NCI-H1048 (cell line): ENCODE measurements at places on chromosomes 4 and X.

- DNase-seq = no peak
Measured at GRCh38 chr4:186844059-186844681, 120.5 kb upstream of the FAT1 start.

GRCh38 chrX:37846141-37846540 is 1.2 kb downstream of the DYNLT3 start:
- DNase-seq = no peak

DNA sequence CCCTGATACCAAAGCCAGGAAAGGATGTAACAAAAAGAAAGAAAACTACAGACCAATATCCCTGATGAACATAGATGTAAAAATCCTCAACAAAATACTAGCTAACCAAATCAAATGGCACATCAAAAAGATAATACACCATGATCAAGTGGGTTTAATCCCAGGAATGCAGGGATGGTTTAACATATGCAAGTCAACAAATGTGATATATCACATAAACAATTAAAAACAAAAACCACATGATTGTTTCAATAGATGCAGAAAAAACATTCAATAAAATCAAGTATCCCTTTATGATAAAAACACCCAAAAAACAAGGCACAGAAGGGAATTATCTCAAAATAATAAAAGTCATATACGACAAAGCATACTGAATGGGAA is 31.5 kb downstream of the ELF2 start:
- no peak for DNase-seq

GRCh38 chrX:150769408-150769807 is 76.2 kb downstream of the MTMR1 start:
- DNase-seq = no peak

DNA sequence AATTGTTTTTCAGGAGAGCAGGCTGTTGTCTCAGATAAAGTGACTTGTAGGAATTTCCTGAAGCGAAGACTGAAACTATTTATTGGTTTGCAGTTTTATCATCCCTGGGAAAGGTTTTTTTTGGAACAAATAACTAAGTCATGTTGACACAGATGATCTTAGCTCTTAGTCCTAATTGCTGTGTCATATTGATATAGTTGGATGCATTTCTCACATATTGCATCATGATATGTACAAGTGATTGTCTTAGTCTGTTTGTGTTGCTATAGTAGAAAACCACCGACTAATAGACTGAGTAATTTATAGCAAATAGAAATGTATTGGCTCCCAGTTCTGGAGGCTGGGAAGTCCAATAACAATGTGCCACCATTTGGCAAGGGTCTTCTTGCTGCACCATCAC is 397.5 kb upstream of the PPP1R2C start:
- DNase-seq = no peak

DNA sequence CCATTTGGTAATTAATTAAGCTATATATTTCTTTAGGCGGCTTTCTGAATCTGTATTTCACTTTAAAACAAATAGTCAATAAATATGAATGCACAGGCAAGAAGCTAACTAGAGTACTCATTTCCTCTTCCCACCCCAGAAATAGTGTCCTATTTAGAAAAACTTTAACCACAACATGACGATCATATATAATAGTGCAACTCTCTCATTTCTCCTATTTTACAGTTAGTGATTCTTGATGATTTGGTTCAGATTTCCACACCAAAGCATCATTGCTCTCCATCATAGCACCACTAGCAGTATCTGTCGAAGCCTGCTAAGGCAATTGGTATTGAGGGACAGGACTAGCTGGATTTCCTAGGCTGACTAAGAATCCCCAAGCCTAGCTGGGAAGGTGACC is 184.0 kb upstream of the GALNTL6 start:
- no peak for DNase-seq

DNA sequence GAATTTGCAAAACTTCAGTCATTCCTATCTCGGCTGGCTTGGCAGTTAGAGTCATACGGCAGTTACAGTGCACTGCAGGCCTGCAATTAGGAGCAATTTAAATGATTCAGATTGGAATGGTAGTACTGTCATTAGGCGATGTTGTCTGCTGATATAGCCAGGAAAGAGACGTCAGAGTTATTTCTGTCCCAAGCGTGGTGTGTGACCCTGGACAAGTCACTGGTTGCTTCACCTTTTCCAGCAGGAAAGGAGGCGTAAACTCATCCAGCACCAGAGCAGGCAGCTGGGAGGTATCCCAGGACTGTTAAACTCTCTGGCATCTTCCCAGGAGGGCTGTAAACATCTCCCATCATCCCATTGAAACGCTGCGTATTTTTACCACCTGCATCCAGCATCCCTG is 836 bp upstream of the LNX1 start:
- no peak for DNase-seq

GRCh38 chr4:90904021-90904420 is 776.8 kb downstream of the CCSER1 start:
- DNase-seq = no peak

GRCh38 chr4:6951880-6952381 is 42.3 kb downstream of the TBC1D14 start:
- no peak for DNase-seq

- no peak for DNase-seq
Measured at GRCh38 chr4:47442980-47443379, 20.5 kb downstream of the COMMD8 start.

DNA sequence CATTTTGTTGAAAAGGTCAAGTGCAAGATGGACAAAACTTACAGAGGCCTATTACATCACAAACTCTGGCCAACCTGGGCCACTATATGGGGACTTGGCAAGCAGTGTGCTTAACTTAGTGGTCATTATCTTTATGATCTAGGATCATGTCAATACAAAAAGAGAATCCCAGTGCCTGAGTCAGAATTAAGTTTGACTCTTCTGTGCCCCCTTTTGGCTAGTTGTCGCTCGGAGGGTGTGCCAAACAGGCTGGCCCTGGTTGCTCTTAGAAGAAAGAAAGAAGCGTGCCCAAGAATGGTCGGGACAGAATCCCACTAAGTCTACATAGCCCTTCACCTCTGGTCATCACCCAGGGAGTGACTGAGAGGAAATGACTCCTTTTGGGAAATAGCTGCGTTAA is 100.1 kb downstream of the EIF4E start:
- no peak for DNase-seq

GRCh38 chrX:1262369-1262768 is 6.2 kb upstream of the CSF2RA start:
- no peak for DNase-seq

GRCh38 chrX:14697451-14697850 is 168.1 kb downstream of the GLRA2 start:
- no peak for DNase-seq

GRCh38 chr4:188399834-188400233 is 260.6 kb downstream of the TRIML1 start:
- DNase-seq = no peak

GRCh38 chrX:20620306-20620705 is 353.6 kb upstream of the RPS6KA3 start:
- no peak for DNase-seq

- DNase-seq = no peak
Measured at GRCh38 chrX:123906557-123907316, 46.9 kb downstream of the XIAP start.

GRCh38 chr4:119526786-119527550 is 101.6 kb downstream of the PDE5A start:
- DNase-seq = no peak

DNA sequence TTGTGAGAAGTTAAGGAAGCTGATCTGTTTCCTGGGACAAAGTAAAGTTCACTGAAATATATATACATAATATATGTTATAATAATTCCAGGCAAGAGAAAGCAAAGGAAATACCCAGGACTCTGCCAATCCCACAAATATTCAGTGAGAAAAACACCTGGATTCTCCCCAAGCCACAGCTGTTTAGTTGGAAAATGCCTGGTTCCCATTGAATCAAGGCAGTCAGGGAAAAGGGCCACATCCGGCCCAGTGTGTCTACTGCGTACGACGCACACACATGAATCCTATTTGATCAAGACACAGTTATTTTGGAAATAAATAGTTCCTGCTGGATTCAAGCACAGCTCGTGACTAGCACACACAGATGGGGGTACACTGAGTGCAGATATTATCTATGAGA is 6.3 kb upstream of the DCHS2 start:
- DNase-seq = no peak

DNA sequence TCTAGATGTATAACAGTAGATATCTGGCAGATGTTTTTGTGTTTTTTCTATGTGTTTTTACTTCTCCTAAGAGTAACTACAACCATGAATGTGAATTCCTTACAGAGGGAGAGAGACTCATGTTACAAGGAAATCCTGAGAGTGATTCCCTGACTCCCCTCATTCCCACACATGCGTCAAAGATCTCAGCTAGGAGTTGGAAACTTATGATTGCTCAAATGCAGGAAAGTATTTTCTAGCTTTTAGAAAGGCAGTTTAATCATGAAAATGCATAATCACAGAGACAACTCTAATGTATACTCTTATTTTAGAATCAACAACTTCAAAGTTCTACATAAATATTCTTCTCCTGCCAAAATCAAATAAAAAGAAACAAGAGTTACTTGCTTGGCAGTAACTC is 121.8 kb downstream of the PDE5A start:
- no peak for DNase-seq

DNA sequence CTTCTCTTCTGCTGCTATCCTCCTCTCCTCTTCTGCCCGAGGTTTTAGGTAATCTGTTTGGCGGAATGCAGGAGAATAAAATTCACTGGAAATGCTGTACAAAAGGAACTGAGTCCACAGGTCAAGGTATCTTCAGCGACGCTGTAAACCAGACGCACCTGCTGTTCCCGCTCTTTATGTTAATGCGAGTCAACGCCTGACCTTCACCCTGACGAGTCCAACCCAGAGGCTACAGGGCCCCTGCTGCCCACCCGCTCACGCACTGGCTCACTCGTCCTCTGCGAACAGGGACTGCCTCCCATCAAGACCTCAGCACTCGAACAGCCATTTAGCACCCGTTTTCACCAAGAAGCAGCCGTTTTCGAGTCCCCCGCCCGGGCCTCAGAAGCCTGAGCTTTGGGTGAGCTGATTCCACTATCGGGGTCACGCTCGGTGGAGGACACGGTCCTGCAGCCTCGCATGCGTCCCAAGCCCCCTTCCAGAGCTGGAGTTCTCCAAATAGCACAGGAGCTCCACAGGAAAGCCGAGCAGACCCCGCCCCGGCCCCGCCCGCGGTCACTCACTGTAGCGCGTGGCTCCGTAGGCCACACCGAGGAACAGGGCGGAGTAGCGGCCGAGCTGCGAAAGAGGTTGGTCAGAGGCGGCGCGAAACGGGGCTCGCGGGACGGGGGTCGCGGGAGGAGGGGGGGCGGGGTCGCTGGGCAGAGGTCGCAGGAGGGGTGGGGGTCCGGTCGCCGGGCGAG is 556 bp downstream of the ATP5ME start:
- DNase-seq = no peak

GRCh38 chr4:123495530-123495929 is 98.9 kb downstream of the SPRY1 start:
- DNase-seq = no peak

DNA sequence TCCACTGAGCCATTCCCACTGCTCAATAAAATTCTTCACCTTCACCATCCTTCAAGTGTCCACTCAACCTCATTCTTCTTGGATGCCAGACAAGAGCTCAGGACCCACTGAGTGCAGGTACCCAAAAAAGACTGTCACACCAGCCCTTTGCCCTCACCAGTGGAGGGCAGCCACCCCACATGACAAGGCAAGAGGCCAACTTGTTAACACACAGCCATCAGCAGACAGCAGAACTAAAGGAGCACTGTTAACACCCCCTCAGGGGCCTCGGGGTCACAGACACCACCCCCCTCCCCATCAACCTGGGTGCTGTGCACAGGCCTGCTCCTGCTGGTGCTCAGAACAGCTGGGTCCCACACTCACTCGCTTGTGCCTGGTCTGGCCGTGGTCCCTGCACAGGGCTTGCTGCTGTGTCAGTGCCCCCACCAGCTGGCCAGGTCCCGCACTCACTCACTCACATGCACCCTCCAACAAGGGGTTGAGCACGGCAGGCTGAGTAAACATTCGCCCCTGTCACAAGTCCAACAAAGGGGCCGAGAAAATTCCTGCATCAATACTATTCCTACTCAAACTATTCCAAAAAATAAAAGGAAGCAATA is 54.1 kb downstream of the ATRX start:
- DNase-seq = no peak

DNA sequence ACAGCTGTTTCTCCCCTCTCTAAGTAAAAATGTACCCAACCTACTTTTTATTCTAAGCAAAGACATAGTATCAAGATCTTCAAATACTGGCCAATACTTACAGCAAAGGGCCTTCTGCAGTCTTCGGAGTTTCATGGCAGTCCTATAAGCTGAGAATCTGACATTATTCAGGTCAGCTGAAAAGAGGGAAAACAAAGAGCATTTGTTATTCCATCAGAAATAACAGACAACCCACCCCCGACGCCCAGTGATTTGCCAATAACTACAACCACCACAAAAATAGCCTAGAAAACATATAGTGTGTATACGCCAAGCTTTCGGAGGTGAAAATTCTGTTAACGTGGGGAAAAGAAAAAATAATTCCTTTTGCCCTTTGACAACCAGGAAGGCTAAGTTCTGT is 151.1 kb upstream of the FTHL17 start:
- no peak for DNase-seq

- no peak for DNase-seq
Measured at GRCh38 chr4:39103291-39103690, 41.3 kb downstream of the KLHL5 start.
